Mammary epithelial cell (primary cell): ENCODE measurements at places on chromosomes 5 and 9.

- no peak for DNase-seq
Observed at GRCh38 chr9:114935119-114935518, 4.7 kb upstream of the TNFSF8 start.

DNA sequence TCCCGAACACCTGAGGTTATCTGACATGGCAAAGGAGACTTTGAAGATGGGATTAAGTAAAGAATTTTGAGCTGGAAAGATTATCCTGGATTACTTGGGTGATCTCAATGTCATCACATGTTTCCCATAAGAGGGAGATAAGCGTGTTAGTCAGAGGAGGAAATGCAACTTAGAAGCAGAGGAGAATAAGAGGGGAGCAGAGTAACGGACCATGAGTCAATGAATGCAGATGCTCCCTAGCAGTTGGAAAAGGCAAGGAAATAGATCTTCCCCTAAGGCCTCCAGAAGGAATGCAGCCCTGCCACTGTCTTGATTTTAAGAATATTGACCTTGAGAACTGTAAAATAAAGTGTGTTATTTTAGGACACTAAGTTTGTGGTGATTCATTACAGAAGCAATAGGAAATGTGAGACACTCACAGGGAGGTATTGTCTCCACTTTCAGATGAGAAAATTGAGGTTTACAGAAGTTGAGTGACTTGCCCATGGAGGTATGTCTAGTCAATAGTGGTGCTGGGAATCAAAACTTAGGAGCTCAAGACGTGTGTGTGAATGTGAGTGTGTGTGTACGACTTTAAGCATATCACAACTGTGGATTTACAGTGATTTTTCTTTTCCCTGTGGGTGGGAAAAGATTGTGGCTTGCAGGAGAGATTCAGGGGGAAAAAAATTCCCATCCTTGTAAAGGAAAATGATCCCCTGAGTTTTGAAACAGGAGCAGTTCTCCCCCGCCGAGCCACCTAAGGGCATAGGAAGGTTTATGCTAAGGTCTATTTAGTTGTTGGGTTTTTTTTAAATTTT, 125.3 kb downstream of the TRIM32 start:
- DNase-seq: peak; percentile 63

GRCh38 chr9:101270302-101270701, 114.5 kb downstream of the BAAT start:
- DNase-seq: peak; percentile 7

- no peak for DNase-seq
Observed at GRCh38 chr5:170693701-170694100, 89.8 kb upstream of the GABRP start.

- DNase-seq: peak; percentile 46
Observed at GRCh38 chr5:61817472-61818326, 485.6 kb downstream of the ZSWIM6 start.
